NCI-H2107 (cell line): ENCODE measurements at places on chromosomes 1 and 21.

DNA sequence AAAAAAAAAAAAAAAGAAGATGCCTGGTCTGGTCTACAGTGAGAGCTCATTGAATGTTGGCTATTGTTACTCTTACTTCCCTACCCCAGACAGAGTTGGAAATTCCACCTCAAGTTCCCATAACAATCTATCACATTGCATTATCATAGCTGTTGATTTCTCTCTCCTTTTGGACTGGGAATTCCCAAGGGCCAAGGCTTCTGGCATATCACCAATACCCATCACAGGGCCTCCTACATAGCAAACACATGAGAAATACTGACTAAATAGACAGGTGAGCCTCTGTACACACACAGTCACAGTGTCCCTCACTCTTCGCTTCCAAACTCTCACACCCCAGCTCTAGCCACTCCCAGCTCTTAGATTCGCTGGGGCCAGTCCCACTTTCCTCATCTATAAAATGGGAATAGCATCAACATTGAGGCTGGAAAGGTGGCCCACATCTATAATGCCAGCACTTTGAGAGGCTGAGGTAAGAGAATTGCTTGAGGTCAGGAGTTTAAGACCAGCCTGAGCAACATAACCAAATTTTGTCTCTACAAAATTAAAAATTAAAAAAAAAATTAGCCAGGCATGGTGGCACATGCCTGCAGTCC lies 6.4 kb downstream of the PTAFR start:
- DNase-seq, result no peak

GRCh38 chr1:109269981-109270622 lies 12.8 kb downstream of the PSRC1 start:
- DNase-seq, result no peak

DNA sequence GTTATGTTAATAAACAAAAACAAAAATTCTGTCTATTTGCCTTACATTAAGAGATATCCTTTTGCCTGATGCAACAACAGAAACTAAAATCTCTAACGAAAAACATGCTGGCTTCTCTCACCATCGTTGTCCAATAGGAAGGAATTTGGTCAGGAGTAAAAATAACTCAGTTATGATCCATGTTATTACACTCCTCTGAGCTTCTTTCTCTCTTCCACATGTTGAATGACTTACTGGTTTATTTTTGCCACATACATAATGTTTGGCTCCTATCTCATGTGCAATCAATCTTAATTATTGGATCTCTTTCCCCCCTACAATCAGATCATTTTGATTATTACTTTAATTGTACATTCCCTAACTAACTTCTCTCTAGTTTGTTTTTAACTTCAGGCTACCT lies 688.4 kb downstream of the USP25 start:
- no peak for DNase-seq

GRCh38 chr1:54125386-54126070 lies 27.3 kb downstream of the CDCP2 start:
- DNase-seq, result no peak

DNA sequence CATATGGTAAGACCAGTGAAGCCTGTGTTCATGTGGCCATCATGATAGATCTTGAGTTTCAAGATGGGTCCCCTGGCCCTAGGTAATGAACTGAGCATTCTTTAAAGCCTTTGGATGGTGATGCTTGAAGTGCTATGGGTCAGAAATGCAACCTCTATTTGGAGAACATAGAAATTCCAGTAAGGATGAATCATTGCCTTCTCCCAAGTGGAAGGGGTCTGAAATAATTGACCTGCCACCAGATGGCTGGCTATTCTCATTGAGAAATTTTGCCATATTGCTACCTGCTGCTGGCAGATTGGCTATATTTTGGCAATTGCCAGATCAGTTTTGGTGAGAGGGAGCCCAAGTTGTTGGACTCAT lies 739 bp upstream of the IFI6 start:
- no peak for DNase-seq

DNA sequence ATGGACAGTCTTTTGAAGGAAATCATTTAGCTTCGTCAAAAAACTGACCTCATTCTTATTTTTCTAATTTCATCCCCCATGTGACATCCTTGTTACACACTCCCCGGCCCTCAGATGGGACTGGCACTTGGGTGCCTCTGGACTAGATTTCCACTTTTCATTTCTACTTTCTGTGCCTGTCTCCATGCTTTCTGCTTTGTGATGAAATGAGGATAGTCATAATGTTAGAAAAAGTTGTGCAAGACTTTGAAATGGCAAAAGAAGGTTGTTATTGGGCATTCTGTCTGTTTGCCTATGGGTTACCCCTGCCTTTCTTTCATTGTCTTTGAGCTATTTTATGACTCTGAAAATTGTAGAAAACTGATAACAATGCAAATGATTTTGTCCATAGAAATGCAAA lies 54.9 kb downstream of the MDM4 start:
- DNase-seq, result no peak

DNA sequence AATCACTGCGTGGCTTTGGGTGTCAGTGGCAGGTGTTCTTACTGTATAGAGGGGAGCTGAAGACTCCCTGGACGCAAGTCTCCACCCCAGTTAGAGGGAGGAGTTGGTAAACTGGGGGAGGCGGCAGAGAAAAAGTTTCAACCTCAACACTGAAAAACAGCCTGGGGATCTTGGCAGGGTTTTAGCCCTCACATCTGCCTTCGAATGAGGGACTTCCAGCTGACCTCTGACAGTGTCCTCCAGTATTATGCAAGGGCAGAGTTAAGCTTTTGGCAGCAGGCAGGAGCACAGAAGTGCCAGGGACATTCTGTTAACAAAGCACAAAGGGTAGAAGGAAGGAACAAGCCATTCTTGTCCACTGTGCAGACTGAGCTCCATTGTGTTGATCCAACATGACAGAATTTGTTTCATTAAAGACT lies 41.2 kb upstream of the RAB4A start:
- DNase-seq, result no peak

DNA sequence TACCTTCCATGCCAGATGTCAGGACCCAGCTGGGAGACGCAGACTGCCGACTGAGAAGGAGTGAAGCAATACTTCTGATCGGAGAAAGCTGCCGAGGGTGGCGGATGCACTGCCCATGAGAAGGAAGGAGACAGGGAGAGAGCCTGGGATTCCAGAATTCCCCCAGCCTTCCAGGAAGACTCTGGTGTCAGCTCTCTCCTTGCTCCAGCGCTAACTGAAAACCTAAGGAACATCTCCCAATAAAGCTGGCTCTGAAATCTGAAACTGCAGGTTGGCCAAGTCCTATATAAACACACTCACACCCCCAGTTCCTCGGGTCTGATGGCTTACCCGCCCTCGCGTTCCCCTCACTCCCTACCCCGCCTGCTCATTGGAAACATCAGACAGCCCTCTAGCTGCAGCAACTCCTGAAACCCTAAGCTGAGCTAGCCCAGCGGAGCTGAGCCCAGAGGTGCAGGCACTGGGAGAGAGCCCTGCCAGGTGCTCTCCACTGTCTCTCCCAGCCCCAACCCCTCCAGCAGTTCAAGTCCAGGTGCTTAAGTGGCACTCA lies 52.3 kb downstream of the PLEKHA6 start:
- DNase-seq, result peak; percentile 82

DNA sequence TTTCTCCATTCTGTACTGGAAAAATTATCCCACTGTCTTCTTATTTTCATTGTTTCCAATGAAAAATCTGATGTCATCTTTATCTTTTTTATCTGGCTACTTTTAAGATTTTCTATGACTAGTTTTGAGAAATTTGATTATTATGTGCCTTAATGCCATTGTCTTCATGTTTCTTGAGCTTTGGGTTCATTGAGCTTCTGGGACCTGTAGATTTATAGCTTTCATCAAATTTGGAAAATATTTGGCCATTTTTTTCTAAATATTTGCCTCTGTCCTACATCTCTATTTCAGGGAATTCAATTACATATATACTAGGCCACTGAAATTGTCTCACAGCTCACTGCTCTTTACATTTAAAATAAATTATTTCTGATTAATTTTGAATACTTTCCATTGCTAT lies 38.7 kb upstream of the KCNH1 start:
- no peak for DNase-seq

DNA sequence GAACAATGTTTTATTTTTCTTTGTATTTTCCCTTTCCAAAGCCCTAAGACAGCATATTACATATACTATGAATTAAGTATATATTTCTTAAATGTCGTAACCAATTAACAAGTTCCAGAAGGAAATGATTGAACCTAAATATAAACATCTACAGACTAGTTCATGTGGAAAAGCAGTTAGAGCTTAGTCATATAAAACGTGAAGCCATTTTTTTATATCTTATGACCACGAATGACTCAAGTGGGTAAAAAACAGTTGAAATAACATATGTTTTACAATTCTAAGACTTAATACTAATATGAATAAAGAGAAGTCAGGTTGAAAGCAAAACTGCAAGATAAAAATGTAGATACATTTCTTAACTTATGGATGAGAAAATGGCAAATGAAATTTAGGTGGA lies 307.3 kb downstream of the BRINP3 start:
- no peak for DNase-seq

- DNase-seq, result peak; percentile 76
These were observed 25.3 kb upstream of the OVAAL start for GRCh38 chr1:180533266-180533987.

- DNase-seq, result no peak
These were observed 42.5 kb downstream of the PTPRF start for GRCh38 chr1:43573066-43573800.

DNA sequence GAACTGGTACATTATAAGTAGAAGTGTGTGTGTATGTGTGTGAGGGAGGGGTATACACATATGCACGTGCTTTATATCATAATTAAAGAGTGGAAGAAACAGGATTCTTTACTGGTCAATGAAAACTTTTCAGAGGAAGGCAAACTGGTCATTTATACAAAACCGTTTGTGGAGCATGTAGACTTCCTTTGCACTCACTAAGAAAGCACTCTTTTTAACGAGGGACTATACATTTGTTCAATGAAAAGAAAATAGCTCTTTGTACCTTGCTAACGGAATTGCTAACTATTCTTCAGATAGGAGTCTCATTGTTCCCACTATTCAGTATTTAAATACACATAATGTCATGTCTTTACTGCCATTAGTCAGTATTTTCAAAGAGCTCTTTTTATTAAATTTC lies 219.3 kb downstream of the ST6GALNAC3 start:
- DNase-seq, result no peak

DNA sequence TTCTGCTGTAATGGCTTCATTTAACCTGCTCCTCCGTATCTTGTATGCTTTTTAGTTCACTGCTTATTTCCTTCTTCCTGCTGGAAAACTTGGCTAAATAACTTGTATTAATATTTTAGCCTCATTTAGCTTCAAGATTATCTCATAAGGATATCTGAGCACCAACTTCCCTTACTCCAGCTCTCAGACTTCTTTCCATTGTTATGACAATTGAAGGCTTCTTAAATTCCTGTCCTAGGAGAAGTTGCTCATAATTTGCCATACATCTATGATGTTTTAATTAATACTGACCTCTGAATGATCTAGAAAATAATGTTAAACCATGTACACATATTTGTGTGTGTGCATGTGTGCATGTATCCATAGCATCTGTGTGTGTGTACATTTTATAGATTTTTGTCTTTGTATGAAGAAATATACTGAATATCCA lies 1524.4 kb upstream of the TPTE start:
- DNase-seq, result no peak

GRCh38 chr1:225847610-225848009 lies 34.6 kb downstream of the TMEM63A start:
- peak; percentile 75 for DNase-seq

- DNase-seq, result no peak
These were observed 47.2 kb upstream of the RASAL2 start for GRCh38 chr1:178046591-178047270.
